ENCODE measurements at places on chromosomes 1 and 21. TPM values are rescaled to one million over a fixed set of nuclear protein-coding genes. Genes with fewer than 3 reads are reported as not detected.

DNA sequence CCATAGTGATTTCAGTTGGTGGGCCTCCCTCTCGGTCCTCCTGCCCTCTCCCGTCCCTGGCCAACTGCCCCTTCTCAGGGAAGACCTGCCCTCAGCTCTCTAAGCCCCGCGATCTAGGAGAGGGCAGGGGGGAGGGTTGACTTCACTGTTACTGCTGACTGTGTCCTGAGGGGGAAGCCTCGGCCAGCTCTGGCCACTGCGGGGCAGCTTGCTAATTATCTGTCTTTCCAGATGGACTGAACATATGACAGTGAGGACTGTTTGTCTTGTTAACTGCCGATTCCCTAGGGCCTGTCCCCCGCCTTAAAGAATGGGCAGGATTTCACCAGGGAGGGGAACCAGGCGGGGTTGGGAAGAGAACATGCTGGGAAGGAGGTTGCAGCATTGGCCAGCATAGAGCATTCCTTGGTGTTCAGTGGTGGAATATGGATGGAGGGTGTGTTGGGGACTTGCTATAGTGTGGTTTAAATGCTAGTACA lies 22.9 kb downstream of the NIPAL3 start:
- DNase-seq, result peak; percentile 61

DNA sequence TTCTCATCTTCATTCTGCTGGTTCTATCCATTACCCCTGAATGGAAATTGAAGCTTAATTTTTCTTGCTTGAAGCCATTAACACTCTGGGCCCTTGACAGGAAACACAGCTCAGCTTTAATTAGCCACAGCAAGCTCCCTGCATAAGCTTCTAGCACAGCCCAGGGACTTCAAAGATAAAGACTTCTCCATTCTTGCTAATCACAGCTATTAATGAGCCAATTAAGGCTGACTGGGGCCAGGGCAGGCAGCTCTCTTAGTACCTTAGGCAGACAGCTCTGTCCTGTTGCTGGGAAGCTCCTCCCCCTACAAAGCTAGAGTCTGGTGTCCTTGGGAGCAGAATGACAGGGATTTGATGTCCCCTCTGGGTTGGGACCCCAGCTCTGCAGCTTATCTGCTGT lies 27.9 kb upstream of the TRABD2B start:
- no peak for DNase-seq

DNA sequence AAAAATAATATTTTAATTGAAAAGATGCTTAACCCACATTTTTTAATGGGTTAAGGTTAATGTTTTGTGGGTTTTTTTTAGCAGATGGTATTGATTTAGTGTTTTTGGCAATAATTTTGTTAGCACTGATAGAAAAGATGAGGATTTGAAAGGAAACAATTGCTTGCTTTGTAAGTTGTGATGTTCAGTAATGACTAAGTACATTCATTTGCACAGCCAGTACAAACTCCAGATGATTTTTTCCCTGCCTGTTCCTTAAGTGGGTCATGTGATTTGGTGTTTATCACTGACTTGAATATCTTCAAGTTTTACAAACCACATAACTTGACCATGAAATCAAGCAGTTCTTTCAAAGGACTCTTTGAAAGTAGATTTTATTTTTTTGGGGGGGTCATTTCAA lies 15.0 kb downstream of the DISP1 start:
- no peak for DNase-seq

Gene MEX3A
- total RNA-seq, result 65.2 TPM

Gene NBPF10
- 0.42 TPM for total RNA-seq

DNA sequence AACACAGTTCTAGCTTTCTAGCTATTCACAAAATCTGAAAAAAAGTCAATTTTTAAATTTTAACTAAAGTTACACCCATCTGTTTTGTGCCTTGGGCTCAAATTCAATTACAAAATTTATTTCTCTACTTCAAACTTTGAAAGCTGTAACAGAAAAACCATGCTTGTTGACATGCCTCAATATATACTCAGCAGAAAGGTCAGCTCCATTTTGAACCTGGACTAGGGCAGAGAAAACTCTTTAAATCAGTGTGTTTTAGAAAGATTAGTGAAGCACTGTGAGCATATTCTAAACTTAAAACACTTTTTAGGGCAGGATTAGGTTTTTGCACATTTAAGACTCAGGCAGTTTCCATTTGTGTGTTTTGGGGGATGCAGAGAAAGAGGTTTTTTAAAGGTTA lies 34.4 kb downstream of the SPRTN start:
- DNase-seq, result no peak

Gene AMIGO1
- 1.1 TPM for total RNA-seq

DNA sequence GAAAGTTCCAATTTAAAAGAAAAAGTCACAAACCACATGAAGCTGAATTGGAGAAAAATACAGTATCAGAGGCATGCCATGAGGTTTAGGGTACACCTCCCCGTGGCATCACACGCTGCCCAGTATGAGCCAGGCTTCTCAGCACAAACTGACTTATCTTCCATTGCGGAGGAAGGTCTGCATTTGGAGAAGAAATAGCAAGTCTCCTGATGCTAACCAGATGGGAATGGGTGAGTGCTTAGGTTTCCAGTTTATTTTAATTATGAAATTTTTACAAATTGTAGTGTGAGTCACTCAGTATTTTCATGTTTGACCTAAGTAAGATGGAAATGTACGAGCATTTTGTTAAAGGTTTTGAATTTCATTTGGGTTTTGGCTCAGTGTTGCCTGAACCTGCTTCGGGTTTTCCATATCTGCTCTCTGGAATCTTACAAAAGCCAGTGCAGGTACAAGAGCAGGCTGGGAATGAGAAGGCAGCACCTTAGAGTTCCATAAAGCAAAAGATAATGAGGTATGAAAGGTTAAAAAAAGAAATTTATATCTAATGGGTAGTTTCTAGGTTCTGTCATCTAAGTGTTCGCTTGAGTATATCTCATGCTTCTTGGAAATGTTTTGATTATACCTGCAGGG lies 213.9 kb downstream of the PATJ start:
- DNase-seq, result no peak

- no peak for DNase-seq
Observed at GRCh38 chr1:174013864-174014418, 8.2 kb downstream of the RC3H1 start.

All from H7 (cell line).